ENCODE measurements at places on chromosomes 7 and 10.

DNA sequence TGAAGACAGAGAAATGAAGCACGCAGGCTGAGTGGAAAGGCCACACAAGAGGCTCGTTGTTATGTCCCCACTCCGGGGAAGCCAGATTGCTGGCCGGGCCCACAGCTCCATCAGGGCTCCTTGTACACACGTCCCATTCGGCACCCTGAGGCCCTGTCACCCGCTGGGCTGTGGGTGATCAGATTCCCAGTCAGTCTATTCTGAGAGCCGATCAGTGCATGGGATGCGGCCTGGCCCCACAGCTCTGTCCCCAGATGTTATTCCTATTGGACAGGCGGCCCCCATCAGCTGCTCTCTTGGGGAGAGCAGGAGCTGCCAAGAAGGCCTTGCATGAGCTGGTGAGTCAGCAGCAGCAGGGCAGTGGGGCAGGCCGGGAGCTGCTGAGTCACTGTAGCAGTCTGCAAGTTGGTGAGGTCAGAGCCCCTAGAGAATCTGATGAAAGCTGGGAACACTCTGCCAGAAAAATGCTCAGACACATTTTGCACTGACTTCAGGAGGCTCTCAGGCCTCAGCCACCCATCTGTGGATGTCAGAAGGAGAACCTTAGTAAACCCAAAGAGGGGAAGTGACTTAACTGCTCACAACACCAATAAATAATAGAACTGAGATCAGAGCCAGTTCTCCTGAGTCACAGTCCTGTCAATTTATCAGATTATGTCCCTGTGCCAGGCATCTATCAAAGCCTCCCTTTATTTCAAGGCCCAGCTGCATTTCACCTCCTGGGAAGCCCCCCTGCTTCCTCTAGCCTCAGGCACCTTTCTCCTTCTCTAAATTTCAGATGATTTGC lies 9.4 kb upstream of the PSAP start:
- DNase-seq, result no peak

DNA sequence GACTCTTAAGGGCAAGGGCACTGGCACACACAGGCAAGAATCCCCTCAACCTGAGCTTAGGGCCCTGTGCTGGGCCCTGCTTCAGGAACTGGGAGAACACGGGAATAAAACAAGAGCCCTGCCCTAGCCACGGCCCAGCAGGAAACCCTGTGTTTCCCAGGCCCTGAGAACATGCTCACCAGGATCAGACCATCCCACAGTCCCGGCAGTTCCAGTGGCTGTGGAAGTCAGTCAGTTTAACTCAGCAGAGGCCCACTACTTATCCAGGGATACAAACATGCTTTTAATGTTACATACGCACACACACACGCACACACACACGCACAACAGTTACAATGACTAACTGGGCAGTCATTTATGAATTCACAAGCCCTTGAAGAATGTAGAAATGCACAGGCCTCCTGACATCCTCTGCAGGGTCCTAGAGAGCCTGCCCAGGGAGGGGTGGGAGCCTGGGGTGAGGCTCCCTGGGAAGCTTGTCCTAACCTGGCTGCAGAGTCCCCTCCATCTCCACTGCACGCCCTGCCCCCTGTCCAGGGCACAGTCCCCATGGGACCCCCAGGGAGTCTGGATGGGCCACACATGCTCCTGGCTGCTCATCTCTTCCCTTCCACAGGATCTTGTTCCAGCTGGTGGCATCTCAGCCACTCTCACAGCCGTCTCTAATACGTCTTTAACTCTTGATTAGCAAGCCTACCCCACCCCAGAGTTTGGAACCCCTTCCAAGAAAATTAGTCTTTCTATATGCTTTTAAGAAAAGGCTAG lies 97.6 kb downstream of the TCERG1L start:
- no peak for DNase-seq

- no peak for DNase-seq
Measured at GRCh38 chr10:117805139-117805538, 241.6 kb downstream of the RAB11FIP2 start.

- DNase-seq, result no peak
Measured at GRCh38 chr10:76127984-76128589, 696.7 kb downstream of the LRMDA start.

GRCh38 chr10:4685904-4686643 lies 139.9 kb upstream of the AKR1E2 start:
- no peak for DNase-seq

GRCh38 chr10:51910189-51910588 lies 210.8 kb upstream of the CSTF2T start:
- no peak for DNase-seq

GRCh38 chr7:111401516-111401915 lies 160.8 kb downstream of the IMMP2L start:
- no peak for DNase-seq

DNA sequence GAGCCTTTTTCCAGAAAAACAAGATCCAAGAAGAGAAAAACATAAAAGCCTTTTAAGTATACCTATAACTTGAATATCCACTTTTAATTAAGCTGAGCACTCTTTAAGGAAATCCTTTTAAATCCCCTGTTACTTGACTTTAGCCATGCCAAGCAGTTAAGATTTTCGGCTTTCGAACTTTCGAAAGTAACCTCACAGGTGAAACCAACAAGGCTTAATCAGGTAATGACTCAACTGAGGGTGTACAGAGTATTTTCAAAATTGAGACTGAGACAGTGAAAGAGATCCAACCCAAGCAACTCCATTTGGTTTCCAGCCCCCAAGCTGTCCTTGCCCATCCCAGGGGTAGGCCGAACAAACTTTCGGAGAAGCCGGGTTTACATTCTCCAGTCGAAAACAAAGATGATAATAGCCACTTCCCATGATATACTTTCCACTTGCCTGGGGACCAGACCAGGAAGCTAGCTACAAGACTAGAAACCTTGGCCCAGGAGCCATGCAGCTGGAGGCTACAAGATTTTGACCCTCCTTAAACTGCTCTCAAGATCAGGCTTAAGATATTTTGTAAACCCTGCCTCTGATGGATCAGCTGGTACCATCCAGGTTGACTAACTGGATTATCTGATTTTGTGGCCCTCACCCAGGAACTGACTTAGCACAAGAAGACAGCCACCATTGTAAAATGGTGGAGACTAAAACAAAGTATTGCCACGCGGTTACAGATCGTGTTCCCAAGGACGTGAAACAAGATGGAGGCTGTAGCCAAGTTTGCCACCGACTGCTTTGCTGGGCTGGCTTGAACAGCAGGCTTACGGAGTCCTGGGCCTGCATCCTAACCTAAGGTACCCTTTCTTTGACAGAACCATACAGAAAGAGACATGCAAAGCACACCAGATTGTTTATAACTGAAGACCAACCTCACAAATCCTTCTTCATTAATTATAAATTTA lies 32.3 kb downstream of the C1GALT1 start:
- no peak for DNase-seq

DNA sequence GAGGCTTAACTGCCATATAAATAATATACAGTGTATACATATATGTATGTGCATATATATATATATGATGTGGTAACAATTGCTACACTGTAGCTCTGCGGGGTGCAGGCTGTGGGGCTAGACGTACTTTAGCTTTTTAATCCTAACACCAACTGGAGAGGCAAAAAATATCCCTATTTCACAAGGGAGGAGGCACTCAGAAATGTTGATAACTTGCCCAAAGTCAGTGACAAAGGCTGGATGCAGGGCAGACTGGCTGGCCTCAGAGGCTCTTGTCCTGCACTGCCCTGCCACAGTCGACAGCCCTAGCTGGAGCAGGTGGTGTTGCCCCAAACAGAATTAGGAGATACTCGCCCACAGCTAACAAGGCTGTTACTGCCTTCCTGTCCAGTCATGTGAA lies 1.5 kb upstream of the RELN start:
- DNase-seq, result no peak

- no peak for DNase-seq
Measured at GRCh38 chr7:19390795-19391194, 245.6 kb upstream of the FERD3L start.

GRCh38 chr7:108165723-108166122 lies 35.6 kb upstream of the LAMB4 start:
- no peak for DNase-seq

GRCh38 chr10:101487399-101487798 lies 100.7 kb downstream of the POLL start:
- no peak for DNase-seq

GRCh38 chr7:117766913-117767312 lies 106.3 kb downstream of the CTTNBP2 start:
- no peak for DNase-seq

DNA sequence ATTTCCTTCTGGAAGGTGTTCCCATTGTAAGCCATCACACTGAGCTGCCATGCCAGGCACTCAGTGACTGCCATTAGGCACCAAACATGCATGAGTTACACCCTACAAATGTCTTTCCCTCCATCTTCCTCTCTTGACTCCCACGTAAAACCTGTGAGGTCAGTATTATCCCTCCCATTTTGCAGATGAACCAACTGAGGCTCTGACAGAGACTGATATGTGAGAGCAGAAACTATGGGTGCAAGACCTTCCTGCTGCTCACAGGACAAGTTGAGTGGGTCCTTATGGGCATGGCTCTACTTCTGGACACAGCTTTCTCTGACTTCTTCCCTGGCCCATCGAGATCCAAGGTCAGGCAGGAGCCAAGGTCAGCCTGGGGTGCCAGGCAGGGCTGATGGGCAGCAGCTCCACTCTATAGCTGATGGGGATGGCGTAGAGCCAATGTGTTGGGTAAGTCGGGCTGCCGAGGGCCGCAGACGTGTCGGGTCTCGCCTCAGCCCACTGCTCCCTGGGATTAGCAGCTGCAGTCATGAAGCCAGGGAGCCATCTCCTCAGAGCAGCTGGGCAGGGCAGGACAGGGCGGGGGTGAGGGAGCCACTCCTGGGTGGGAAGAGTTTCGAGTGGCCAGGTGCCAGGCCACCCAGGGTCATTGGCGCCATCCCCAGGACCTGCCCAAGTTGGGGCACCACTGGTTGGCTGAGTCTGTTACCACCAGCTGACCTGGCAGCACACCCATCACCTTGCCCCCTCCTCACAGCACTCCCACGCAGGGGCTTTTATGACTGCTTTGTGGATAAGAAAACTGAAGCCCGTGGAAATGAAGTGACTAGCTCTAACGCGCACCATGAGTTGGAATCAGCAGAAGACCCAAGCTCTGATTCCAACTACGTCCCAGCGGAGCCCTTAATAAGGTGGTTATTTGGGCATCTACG lies 117.8 kb upstream of the ZMIZ1 start:
- DNase-seq, result no peak

DNA sequence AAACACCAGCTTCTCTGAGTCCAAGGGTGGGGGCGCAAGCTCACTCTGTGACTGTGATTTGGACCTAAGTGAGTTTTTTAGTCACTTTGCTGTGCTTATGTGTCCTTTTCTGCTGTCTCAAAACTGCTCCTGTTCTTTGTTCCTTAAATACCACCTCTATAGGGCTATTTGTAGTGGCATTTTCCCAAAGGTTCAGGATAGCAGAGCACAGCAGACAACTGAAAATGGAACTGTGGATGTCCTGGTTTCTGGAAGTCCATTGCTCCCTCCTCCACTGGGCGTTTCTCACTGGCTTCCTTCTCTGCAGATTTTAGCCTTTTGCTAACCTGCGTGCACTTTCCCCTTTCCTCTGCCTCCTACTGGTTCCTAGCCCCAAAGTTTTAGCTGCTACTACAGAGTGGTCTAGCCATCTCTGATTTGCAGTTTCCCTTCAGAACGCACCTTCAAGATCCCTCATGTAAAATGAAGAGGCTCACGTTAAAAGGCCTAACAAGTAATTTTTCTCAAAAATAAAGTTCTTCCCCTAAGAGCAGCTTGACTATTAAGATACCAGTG lies 25.6 kb downstream of the BLVRA start:
- no peak for DNase-seq

DNA sequence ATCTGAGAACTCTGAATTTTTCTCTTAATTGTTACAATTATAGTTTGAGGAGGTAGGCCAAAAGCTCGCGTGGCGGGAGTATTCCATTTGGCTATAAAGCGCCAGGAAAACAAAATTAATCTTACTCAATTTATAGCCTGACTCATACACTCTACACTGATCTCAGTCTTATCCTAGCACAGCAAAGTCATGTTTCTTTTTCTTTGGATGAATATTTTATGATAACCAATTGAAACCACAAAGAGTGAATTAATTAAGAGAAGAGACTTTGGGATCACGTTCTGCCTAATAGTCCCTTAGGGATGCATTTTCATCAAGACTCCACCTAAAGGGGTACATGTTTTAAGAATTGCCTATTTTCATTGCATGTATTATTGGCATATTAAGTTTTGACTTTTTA lies 420.8 kb downstream of the HGF start:
- no peak for DNase-seq

DNA sequence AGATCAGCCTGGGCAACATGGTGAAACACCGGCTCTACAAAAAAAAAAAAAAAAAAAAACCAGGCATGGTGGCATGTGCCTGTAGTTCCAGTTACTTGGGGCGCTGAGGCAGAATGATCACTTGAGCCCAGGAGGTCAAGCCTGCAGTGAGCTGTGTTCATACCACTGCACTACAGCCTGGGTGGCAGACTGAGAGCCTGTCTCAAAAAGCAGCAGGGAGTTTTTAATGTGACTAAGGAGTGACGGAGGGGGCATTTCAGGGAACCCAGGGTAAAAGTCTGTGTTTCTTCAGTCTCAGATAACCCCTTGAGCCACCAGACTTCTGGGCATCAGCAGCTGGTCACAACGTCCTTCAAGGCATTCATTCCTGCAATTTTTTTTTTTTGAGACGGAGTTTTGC lies 2.2 kb upstream of the C10orf95 start:
- DNase-seq, result no peak

- no peak for DNase-seq
Measured at GRCh38 chr7:87225696-87226095, 6.2 kb upstream of the TMEM243 start.

- DNase-seq, result no peak
Measured at GRCh38 chr7:134999136-134999535, 12.8 kb downstream of the AGBL3 start.

GRCh38 chr10:6185039-6185716 lies 17.6 kb upstream of the PFKFB3 start:
- no peak for DNase-seq

DNA sequence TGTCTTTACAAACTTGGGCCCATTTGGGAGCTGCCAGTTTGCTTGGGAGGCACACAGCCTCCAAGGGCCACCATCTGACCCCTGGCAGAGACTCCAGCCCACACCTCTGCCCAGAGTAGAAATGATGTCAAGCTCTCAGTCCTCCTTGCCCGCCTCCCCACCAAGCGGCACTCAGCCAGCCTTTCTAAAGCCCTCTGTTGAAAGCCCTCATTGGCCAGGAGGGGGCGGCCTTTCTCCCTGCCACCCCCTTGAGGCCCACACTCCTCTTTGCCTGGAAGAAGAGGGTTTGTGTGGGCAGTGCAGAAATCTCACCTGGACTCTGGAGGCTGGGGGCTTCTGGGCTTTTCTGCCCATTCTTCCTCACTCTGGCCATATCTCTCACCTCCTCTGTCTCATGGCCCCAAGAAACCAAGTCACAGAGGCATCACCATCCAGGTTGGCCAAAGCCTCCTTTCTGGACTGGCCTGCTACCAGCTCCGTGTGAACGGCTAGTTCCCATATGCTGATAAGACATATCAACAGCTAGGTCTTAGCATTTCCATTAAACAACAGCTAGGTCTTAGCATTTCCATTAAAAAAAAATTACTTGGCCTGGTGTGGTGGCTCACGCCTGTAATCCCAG lies 36.1 kb downstream of the UBTD1 start:
- peak; percentile 26 for DNase-seq

GRCh38 chr10:120492346-120492745 lies 35.3 kb downstream of the PLPP4 start:
- no peak for DNase-seq

- DNase-seq, result no peak
Measured at GRCh38 chr10:27601503-27601902, 97.4 kb downstream of the RAB18 start.
